ENCODE measurements at places on chromosomes 3 and 15.
A peak's percentile ranks its signal among the peaks of the same experiment; 100 is the strongest.

DNA sequence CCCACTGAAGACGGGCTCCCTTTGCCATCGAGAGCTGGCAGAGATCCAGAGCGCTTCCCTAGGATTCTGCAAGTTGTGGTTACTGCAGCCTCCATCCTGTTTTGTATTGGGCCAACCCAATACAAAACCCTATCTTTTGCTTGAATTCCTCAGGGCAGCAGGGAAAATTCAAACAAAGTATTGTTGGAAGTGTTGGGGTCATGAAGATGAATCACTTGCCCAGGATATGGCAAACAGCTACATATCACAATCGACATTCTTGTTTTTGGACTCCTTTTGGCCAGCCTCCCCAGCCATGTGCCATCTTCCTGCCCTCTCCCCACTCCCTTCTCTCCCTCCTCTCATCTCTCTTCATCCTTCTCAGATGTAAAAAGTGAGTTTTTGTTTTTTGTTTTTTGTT, 100.0 kb upstream of the TRIM42 start:
- no peak for DNase-seq

DNA sequence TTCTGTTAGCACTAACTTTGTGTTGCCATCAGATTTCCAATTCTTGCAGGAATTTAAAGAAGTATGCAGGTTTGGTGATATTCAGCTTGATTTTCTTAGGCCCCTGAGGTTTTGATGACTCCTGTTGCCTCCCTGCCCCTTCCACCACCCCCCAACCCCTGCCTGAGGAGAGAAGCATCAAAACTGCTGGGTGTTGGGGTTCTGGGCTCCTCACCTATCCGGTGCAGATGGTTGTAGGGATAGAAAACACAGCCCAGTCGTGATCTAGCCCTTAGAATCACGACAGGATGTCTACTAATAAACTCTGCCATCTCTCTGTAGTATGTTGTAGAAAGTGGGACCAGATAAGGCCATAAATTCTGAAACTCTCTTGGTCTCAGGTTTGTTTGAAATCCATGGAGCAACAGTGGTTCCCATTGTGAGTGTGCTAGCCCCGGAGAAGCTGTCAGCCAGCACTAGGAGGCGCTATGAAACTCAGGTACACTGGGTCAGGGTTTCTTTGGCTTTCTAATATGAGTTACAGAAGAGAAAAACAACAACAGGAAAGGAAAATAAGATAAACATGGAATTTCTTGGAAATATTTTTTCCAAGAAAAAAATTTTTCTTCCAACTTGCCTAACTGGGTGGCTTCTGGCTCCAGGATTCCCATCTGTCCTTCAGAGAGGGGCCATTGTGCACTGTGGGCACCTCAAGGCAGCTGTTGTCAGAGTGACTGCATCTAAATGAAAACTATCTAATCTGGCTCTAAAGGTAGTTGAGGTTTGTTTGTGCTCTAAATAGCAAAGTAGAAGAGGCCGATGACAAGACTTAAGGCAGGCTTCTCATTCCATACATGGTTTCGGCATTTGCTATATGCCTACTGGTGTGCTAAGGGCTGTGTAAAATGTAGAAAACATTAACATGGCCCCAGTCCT, 8.7 kb downstream of the SRP14 start:
- DNase-seq = no peak

DNA sequence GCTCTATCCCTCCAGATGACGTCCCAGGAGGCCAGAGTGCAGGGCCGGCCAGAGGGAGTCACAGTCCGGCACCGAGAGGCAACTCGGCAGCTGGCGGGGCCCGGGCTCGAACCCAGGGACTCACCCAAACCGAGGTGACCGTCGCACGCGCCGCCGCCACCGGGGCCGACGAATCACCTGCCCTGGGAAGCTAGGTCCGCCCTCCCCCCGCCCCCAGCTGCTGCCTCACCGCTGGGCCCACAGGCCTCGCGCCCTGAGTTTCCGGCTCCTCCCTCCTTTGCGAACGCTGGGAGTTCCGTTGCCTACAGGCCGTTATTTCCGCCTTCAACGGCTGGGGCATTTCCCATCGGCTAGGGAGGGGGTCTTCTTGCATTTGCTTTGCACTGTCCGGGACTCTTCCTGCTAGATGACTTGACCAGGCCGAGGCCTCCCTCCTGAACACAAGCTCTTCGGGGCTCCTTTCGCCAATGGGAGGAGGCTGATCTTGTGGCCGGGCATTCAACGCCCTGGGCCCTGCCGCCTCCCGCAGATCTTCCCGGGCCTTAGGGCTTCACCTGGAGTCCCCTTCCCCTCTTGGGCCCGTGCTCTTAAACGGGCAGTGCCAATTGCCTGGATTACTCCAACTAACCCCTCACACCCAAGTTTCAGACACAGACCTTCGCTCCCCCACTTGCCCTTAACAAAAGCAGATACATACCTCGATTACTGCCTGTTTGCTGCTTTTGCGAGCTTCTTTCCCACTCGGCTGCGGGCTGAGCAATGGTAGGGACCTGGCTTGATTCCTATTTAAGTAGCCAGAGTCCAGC, at the start of gene SNUPN:
TSS of gene SNUPN (minus strand) at position 184 of the 806 bp plus-strand sequence. CDS start 4,674 bp downstream, outside the sequence.
- peak; percentile 89 for DNase-seq

GRCh38 chr3:71621825-71622537, 38.5 kb upstream of the FOXP1 start:
- no peak for DNase-seq

DNA sequence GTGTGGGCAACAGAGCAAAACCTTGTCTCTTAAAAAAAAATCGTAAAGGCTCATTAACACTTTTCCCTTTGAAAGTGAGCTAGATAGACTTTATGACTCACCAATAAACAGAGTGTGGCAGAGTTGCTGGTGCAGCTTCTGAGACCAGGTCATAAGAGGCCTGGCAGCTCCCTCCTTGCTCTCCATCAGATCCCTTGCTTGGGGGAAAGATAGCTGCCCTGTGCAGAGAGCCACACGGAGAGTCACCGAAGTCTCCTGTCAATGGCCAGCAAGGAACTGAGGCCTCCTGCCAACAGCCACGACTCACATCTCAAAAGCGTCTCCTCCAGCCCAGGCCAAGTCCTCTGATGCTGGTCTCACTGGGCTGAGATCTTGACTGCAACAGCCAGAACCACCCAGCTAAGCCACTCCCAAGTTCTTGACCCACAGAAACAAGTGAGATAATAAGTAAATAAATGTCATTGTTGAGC, 8.7 kb upstream of the GP9 start:
- DNase-seq = peak; percentile 35

GRCh38 chr3:161455962-161456361, 40.6 kb upstream of the OTOL1 start:
- no peak for DNase-seq

DNA sequence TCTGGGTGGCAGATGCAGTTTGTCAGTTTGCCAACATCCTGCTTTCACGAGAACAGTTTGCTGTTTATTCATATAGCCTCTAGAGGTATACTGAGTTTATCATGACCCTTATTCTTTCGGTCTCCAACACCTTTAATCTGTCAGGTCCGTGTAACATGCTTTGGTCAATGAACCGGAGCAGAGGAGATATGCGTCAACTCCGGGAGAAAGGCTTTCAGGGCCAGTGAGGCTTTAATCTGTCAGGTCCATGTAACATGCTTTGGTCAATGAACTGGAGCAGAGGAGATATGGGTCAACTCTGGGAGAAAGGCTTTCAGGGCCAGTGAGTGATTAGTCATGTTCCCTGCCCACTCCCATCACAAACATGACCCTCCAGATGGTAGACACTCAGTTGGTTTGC, 16.9 kb upstream of the GPD1L start:
- no peak for DNase-seq

DNA sequence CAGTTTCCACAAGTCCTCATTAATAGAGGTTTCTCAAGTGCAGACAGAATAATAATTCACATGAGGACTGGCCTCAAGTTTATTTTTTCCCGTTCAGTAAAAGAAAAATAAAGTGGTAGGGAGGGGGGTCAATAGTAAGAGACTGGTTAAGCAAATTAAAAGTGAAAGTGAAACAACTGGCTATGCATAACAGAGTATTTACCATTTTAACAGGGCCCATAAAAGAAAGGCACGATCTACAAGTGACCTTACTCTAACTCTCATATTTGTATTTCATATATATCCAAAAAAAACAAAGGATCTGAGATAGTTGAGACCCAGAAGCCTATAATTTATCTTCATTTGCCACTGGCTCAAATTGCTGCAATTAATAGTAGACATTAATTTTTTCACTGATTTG, 686.3 kb downstream of the NTRK3 start:
- peak; percentile 65 for DNase-seq

- DNase-seq = peak; percentile 98
Measured at GRCh38 chr3:58161435-58162398, 49.1 kb downstream of the DNASE1L3 start.

DNA sequence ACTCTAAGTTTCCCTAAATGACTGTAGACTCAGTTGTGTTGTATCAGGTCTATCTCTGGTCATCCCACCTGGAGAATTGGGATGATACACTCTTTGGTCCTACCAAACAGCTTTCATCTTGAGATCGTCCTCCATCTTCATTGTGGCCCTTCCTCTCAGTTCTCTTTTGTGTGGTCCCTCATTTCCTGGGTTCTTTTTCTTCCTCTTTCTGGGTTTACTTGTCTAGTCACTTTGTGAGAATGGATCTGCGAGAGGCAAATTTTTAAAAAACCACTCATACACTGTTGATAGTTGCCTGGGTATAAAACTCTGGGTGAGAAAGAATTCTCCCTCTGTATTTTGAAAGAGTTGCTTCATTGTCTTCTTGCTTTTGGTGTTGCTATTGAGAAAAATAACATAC, 6.0 kb upstream of the AMOTL2 start:
- no peak for DNase-seq

DNA sequence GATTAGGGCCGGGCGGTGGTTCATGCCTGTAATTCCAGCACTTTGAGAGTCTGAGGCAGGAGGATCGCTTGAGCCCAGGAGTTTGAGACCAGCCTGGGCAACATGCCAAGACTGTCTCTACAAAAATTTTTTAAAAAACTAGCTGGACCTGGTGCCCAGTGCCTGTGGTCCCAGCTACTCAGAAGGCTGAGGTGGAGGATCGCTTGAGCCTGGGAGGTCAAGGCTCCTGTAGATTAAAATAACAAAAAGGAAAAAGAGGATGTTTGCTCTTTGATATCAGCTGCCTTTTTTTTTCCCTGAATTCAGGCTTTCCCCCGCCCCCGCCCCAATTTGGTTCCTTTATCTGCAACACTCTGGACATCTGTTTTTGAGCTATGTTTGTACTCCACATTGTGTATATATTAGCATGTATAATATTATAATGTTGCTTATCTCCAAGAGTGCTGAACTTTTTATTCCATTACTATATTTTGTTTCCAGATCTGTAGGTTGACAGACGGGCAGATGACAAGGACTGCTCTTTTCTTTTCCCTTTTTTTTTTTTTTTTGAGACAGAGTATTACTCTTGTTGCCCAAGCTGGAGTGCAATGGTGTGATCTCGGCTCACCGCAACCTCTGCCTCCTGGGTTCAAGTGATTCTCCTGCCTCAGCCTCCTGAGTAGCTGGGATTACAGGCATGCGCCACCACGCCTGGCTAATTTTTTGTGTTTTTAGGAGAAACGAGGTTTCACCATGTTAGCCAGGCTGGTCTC, 4.6 kb downstream of the SNAP23 start:
- DNase-seq = peak; percentile 33

DNA sequence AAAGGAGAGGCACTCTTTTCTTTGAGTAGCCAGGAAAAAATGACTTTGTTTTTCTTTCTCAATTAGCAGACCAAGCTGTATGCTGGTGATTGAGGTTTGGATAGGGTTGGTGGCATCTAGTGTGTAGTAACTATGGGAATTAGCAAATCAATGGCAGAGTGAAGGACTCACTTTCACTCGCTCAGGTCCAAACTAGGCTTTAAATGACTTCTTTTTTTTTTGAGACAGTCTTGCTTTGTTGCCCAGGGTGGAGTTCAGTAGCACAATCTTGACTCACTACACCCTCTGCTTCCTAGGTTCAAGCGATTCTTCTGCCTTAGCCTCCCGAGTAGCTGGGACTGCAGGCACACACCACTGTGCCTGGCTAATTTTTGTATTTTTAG, 35.9 kb downstream of the PRKCI start:
- peak; percentile 32 for DNase-seq

DNA sequence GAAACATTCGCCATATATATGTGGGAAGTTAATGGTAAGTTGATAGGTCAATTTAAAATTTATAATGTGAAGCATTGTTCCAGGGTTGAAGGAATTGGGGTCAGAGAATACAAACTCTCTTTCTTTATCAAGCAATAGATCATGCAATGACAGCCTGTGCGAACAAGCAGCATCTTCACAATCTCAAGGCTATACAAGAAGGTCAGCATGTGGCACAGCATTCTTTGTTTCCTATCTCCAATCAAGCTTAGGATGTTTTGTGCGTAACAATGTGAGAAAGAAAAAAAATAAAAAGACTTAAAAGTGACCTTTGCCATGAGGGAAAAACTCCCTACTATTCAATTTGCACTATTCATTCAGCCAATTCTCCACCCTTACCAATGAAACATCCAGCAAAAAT, 288.1 kb upstream of the NECTIN3 start:
- DNase-seq = no peak

DNA sequence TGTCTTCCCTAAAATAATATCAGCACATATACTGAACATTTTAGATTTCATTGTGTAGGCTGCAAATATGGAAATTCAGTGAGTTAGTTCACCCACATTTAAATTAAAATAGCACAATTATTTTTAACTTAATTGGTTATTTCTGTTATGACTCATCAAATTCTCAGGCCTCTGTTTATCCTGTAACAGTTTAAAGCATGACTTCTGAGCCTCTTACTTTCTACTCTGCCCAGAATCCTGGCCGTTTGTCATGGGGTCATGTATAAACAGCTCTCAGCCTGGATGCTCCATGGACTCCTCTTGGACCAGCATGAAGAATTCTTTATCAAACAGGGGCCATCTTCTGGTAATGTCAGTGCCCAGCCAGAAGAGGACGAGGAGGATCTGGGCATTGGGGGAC, 12.2 kb downstream of the TUBGCP4 start:
- DNase-seq = peak; percentile 42

DNA sequence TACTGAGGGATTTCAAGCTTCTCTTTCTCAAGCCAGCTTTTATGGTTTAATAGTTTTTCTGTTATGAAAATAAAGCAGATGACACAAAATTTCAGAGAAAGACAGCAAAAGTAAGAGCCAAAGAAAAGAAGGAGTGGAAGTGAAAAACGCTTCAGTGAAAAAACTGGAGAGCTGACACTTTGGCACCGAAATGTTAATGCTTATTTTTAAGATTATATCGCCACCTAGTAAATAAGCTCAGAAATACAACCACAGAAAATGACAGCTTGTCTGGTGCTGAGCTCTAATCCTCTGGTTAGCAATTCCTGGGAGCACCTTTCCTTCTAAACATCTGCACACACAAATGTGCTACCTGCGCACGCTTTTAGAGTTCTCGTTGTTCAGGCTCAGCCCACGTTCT, 101.6 kb downstream of the ZPLD1 start:
- peak; percentile 58 for DNase-seq

- DNase-seq = no peak
Measured at GRCh38 chr3:72181251-72181650, 396.3 kb upstream of the PROK2 start.

GRCh38 chr3:69377262-69377661, 8.6 kb downstream of the FRMD4B start:
- no peak for DNase-seq

DNA sequence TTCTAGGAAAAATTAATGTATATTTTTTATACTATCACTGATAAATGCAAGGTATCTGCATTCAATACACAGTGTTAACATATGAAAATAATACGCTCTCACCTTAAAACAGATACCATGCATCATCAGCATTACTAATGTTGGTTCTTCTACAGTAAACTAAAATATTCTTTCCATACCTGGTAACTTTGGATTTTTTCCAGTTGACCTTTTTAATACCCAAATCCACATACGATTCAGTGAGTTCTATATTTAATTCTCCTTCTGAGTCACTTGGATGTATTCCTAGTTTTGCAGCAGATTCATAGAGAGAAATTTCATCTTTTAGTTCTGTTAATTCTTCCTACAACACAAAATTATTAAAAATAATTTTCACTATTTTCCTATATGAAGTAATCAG, 29.9 kb downstream of the CEP152 start:
- no peak for DNase-seq

Measured in M059J (cell line).